ENCODE measurements at places on chromosomes 1 and 21.

DNA sequence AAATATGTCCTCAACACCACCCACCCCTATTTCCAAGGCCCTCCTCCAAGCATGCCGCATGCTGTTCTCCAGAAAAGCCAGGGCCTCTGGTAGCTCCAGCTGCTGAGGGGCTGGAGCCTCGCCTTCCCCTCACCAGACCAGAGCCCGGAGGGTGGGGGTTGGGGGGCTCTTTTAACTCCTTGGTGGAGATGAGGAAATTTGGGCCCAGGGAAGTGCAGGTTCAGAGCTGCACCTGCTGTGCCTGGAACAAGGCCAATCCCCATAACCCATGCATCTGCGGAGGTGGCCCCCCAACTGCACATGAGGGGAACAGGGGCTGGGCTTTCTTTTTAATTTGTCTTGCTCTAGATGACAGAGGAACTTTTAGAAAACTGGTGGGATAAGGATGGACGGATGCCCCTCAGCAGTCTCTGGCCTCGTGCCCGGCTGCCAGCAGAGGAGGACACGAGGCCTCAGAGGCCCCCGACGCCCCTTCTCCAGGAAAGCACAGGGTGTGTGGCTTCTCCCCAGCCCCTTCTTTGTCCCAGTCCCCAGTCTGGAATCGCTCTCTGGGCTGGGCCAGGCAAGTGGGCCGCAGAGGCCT, 550 bp upstream of the SELENON start:
- DNase-seq = no peak

GRCh38 chr21:36518883-36519492, 39.1 kb upstream of the CLDN14 start:
- DNase-seq = no peak

GRCh38 chr1:198640174-198640573, 1.3 kb downstream of the PTPRC start:
- DNase-seq = no peak

GRCh38 chr1:245279346-245279745, 124.6 kb downstream of the KIF26B start:
- DNase-seq = no peak

DNA sequence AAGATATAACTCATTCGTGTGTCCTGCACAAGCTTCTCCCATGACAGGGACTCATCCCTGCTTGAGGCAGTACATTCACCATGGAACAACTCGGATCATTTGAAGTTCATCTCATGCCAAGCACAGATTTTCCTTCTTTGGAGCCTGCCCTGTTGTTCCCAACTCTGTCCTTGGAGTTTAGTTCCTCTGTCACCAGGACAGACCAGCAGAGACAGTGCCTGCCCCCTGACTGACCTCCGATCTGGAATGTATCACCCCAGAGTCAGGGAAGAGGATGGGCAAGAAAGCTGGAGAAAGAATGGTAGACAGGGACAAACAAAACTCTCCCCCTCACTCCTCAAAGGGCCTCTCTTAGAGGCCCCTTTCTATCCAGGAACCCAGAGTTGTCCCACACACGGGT, 5.0 kb downstream of the SHISAL2A start:
- no peak for DNase-seq

- no peak for DNase-seq
Measured at GRCh38 chr1:167627615-167627864, 2.5 kb upstream of the RCSD1 start.

DNA sequence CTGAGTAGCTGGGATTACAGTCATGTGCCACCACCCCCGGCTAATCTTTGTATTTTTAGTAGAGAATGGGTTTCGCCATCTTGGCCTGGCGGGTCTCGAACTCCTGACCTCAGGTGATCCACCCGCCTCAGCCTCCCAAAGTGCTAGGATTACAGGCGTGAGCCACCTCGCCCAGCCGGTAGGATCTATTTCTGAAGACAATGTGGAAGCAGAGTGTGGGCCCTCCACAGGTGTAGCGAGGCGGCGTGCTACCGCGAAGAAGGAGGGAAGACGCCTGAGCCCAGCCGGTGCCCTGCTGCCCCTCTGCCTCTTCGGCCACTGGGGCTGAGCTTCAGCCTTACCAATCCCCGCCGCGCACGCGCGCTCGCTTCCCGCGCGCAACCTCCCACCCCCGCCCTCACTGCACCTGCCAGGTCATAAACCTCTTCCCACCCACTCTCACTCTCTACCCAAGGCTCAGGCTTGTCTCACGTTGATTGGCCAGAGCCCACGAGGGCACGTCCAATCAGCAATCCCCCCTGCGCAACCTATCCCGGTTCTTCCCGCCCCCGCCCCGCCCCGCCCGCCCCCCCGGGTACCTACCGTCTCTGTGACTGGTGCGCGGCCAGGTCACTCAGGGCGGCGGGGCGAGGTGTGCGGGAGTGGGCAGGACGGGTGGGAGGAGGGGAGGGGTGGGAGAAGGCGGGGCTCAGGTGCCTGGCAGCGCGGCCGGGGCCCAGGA, 409 bp upstream of the HOOK1 start:
- DNase-seq = no peak

GRCh38 chr1:15618655-15619525, 1.6 kb downstream of the DDI2 start:
- peak; percentile 75 for DNase-seq

DNA sequence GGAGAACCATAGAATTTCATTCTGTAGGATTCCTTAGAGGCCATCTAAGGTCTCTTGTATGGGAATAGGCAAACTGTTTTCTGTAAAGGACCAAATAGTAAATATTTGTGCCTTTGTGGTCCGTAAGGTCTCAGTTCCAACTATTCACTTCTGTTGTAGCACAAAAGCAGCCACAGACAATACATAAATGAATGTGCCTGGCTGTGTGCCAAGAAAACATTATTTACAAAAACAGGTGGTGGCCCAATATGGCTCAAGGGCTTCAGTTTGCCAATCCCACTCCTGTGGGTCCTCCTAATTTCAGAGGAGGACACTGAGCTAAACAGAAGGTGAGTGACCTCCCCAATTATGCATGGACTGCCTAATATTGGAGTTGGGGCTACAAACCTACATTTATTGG, 67.6 kb upstream of the EDEM3 start:
- no peak for DNase-seq

DNA sequence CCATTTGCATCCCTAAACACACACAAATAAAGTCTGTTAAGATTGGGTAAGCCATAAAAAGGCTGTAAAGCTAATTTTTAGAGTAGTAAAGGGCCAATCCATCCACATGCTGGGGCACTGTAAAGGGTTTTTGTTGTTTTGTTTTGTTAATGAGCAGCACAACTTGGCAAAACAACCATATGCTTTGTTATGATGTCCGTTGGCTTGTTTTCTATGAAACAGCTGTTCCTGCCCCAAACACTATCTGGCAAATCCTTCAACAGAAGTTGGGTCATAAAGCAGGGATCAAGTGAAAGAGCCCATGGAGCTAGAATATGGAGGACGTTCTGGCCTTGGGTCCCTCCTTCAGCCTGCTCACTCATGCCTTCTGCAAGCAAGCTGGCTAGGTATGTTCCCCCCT, 183.6 kb downstream of the APP start:
- no peak for DNase-seq

DNA sequence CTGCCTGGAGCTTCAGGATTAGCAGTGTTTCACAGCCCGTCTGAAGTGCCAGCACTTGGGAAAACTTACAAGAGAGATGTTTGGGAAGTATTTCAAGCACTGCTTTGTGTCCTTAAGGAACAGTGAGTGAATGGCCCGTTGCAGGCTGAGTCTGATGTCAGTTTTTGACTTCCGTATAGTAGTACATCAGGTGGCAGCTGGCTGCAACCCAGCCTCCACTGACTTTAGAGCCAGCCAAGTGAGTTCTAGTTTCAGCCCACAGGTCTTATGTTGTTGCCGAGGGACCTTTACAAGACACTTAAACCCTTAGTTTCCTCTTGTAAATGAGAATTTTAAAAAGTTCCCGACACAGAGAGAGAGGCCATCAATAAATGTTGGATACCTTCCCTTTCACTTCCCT, 35.0 kb downstream of the UCK2 start:
- DNase-seq = no peak

DNA sequence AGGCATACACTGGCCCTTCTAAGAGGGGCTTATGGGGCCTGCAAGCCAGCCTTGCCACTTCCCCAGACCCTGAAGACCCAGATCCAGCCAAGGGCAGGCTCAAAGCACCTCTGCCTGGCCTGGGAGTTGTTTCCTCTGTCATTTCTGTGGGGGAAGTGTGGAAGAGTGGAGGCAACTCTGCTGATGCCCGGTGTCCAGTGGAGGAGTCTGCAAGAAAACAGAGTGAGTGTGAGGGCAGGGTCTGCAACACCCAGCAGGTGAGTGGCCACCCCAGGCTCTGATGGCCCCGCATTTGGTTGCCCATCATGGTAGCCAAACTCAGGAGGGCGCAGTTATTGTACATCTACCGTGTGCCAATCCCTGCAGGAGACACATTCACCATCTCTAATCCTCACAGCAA, 8.4 kb downstream of the CLEC20A start:
- no peak for DNase-seq

GRCh38 chr1:4549930-4550329, 104.5 kb upstream of the AJAP1 start:
- DNase-seq = no peak

GRCh38 chr1:107782217-107782845, 182.6 kb downstream of the VAV3 start:
- peak; percentile 78 for DNase-seq

GRCh38 chr1:239814306-239814881, 277.3 kb upstream of the FMN2 start:
- peak; percentile 20 for DNase-seq

Measured in cardiac fibroblast (primary cell).